ENCODE measurements at places on chromosomes 12 and 14. TPM values are rescaled to one million over a fixed set of nuclear protein-coding genes. Genes with fewer than 3 reads are reported as not detected.

DNA sequence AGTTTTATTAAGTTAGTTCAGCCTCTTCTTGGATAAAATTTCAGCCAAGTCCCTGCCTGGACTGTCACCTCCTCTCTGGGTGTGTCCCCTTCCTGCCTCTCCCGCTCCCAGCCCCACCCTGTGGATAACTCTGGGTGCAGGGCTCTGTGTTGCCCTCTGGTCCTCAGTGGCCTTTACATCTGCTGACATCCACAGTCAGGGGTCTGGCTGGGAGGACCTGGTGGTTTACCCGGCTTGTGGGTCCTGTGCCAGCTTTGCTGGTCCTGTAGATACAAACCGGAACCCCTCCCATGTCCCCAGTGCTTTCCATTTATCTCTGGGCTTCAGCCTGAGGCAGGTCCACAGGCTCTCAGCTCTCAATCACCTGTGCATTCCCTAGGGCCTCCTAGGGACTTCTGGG is 28.9 kb upstream of the PLEKHG3 start:
- DNase-seq: no peak

- no peak for DNase-seq
Measured at GRCh38 chr14:103273745-103274615, 60.1 kb upstream of the EIF5 start.

GRCh38 chr14:99991331-99991730 is 73.9 kb upstream of the EVL start:
- DNase-seq: no peak

DNA sequence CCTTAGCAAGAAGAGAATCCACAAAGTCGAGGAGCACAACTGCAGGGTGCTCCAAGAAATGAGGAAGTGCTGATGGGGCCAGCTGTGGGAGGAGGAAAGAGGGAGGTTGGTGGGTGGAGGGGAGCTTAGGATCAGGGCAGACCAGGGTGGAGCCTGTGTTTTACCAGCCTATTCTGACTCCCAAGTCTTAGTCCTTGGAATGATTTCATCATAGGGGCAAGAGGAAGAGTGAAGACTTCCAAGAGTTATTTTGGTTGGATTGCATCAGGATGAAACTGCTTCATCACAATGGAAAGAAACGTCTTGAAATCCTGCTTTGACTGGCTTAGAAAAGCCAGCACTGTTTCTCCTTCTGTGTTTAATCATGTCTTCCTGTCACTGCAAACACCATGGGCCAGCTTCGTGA is 194.0 kb downstream of the DPF3 start:
- DNase-seq: peak; percentile 69

GLRX5 gene
- 97.6 TPM for total RNA-seq

LRP6 gene
- 28.2 TPM for total RNA-seq

SIX6 gene
- total RNA-seq: 0.12 TPM

KRT3 gene
- total RNA-seq: not detected
